ENCODE measurements at places on chromosomes 16 and 17. TPM values are rescaled to one million over a fixed set of nuclear protein-coding genes. Genes with fewer than 3 reads are reported as not detected.
A peak's percentile ranks its signal among the peaks of the same experiment; 100 is the strongest.

Gene GPR142
- total RNA-seq = not detected

- no peak for DNase-seq
These were observed 29.6 kb downstream of the NGFR start for GRCh38 chr17:49524473-49525359.

GRCh38 chr16:84032458-84033178, 10.0 kb downstream of the SLC38A8 start:
- no peak for DNase-seq

DNA sequence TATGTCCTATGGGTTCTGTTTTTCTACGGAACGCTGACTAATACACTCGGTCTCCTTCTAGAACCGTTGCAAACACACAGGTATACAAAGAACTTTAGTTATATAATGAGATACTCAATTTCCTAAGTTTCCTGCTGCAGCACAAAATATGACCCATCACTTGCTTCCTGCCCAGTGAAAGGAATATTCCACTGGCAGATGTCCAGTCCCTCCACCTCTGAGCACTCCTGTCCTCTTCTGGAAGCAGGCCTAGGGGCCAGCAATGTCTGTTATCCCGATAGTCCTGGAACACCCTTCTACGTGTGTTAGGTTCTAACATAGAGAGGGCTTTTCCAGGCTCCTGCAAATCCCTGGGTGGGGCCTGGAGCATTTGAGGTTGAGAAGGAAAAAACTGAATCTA, 32.7 kb downstream of the ADAMTS18 start:
- no peak for DNase-seq

DNA sequence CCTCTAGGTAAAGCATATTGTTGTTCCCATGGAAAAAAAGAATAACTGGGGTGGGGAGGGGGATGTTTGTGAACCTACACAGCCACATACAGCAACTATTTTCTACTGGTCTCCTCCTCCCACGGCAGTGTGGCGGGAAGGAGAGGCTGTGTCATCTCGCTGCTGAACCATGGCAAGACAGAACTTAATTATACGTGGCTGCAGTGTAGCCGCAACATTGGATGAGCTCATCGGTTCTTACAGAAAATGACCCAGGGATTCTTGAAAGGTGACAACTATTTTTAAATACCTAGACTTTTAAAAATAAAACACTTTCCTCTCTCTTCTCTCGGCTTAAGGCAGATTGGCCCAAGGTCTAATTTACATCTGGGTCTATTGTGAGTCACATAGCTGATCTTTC, 19.8 kb upstream of the TEKT3 start:
- DNase-seq = no peak

DNA sequence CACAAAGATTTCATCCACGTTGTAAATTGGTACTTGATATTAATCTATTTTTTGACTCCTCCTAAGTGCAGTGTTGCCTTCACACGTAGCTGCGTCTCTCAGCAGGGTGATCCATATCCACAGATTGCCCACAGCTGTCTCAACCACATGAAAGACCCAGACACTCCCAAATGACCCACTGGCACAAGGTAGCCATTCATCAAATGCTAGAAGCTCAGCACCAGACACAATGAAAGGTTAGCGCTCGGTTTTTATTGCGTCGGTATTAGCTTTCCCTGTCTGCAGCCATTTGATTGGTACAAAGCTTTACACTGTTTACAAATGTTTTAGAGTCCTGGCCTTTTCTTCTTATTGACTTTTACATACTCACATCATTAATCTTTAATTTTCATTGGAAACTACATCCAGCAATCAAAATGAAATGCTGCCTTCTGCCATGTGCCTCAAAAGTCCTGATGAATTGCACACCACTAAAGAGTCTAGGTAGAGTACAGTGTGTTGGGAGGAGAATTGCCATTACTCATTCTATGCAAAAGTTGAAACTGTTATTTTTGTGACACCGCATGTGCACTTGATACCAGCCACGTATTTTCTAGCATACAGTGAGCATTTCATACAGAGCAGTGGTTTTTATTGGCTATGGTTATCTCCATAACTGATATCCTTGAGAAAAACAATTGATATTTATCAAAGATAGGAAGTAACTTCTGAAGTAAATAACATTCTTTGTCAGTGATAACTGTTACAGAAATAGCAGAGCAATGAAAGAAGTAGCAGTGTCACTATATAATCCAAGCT, 127.3 kb upstream of the NUDT7 start:
- no peak for DNase-seq

DNA sequence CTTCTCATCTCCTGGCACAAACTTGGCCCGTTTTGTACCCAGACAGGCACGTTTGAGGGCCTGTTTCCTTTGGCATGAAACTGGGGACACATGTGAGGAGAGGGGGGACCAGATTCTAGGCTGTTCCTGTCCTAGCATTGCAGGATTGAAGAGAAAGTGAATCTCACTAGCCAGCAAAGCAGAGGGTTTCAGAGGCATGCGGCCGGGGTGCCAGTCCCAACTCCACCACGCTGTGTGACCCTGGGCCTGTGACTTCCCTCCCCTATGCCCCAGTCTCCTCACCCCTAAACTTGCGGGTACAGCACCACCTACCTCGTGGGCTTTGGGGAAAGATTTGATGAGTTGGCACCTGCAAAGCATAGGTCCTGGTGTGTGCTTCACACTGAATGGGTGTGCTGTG, 53.5 kb upstream of the CIBAR2 start:
- DNase-seq = no peak

- DNase-seq = no peak
These were observed 89.1 kb upstream of the HS3ST3A1 start for GRCh38 chr17:13690806-13691205.

Gene CPHXL
- not detected for total RNA-seq

DNA sequence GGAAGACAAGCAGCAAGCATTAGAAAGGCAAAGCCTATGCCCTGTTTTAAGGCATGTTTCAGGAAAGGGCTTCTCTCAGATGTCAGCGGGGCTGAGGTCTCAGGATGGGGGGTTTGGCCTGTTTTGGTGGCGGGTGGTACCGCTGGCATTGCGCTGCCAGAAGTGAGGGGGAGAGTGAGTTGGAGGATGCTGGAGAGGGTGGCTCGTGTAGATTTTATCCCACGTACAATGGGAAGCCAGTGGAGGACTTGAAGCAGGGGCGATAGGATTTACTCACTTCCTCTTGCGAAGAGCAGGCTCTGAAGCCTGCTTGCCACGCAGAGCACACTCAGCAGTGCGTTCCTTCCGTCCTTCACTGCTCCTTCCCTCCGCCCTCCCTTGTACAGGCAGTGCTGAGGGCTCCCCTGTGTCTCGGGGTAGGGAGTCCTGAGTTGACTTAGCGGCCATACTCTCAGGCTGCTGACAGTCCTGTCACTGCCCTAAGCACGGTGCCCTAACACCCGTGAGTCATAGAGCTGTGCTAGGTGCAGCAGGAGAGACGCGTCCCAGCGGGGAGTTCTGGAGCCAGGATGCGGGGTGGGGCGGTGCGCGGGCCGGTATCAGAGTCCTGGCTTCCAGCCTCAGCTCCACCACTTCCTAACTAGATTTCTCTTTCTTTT, 113.1 kb downstream of the SNX29 start:
- peak; percentile 73 for DNase-seq

DNA sequence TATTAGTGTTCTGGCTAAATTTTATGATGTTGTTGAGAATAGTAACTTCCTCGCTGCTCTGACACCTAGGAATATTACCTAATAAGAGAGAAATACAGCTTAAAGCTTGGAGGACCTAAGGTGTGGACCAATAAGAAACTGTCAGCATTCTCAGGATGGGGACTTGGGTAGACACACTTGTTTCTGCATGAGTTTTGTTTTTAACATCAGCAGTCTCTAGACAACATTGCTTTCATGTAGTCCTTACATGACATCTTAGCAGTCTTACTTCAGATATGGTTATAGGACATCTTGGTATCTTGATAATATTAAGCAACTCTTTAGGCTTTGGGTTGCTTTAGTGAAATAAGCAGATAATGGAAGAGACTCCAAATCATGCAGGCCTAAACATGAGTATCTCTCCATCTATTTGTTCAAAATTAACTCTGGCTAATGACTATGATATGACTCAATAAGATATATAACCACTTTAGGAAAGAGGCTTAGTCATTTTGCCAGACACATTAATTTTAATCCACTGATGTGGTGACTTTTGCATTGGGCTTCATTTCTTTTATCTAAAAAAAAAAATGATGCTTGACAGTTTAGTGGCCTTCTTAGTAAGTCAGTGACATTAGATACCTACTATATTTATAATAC, 84.5 kb downstream of the WNT3 start:
- DNase-seq = no peak

Gene TPSB2
- not detected for total RNA-seq

Gene MYH13
- total RNA-seq = not detected

DNA sequence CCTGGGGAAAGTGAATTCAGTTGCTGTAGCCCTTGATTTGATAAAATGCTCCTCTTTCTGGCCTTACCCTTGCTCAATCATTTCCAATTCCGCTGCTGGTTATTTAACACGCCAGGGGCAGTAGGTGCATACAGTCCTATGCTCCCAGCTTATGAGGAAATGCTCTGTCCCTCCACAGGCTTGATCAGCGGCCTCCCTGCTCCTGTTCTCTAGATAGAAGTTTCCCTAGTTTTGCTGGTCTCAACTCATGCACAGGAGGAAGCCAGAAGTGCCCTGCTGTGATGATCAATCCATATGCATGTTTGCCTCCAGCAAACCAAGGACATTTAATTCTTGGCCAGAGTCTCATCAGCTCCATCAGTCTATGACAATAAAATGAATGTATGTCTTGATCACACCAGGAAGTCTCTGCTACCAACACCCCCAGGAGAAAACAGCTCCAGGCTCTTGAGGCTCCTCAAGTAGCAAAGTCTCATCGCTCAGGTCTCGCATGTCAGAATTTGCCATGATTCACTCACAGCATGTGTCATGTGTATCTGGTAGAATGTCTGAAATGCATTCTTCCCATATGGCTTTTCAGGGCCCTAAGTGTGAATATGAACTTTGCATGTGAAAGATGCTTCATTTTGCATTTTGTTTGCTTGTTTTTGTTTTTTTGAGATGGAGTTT, 208.9 kb downstream of the CDH13 start:
- DNase-seq = no peak

Gene IL17C
- not detected for total RNA-seq

Gene MT4
- total RNA-seq = not detected

DNA sequence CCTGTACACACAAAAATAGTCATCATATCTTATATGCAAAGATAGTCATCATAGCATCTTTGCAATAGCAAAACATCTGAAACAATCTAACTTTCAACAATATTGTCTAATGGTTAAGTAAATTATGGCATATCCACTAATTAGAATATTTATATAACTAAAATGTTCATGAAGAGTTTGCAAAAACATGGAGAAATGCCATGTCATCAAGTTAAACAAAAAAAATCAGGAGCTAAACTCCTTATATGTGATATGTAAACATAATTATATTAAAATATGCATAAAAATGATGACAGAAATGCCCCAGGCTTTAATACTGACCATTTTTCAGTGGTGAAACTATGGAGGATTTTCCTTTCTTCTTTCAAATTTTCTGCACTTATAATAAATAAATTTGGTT, 22.3 kb upstream of the XYLT1 start:
- DNase-seq = no peak

DNA sequence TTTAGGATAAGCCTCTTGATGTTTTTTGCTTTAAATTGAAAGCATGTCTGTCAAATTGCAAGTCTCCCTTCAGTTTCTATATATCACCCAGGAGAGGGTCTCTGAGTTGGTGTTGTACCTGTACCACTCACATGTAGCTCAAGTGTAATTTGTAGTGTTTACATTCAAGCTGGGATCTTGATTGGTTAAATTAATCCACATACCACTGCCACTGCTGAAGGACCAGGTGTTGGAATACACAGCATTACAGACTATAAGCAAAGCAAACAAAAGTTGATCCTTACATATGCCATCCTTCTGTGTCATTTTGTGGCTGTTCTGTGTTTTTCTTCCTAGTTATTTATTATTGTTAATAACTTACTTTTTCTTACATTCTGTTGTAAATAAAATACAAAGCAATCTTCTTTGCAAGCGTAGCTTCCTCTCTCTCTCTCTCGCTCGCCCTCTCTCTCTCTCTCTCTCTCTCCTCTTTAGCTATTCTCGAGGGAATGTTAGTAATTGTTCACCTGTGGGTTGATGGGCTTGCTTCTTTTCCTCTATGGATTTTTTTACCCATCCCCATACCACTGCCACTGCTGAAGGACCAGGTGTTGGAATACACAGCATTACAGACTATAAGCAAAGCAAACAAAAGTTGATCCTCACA, 20.8 kb upstream of the NOL11 start:
- DNase-seq = no peak

- DNase-seq = no peak
These were observed 953.9 kb downstream of the CDH11 start for GRCh38 chr16:64167936-64168335.

DNA sequence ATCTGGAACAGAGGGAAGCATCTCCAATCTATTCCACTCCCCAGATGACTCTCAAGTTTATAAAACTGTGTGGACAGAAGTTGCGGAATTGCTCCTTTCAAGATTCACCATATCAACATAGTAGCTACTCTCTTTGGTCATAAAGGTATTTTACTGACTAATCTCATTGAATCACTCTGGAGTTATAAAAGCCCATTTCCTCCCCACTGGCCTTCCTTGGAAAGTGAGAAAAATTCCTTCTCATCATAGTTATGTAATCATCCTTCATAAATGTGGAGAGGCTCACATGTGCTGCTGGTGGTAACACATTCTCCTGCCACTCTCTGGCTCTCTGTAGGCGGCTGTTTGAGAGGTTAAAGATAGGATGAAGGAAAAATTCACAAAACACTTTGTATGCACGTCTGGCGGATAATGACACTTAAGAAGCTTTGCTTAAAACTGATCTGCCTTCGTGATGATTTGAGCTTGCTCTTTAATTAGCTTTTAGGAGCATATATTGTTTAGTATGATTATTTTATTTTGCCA, 1034.0 kb upstream of the EEF2KMT start:
- no peak for DNase-seq

DNA sequence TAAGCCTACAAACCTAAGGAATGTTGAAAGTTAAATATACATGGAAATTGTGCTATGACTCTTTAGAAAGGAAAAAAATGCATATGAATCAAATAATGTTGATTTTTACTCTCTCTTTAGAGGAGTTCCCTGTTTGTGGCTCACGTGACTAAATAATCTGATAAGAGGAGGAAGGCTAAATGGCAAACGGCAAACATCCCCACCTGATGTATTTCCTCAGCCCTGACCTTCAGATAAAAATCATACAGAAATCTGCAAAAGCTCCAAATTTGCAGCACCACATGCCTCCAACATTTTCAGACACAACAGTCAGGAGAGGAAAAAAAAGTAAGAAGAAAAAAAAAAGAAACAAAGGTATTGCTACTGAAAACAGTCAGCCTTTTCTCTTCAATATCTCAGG, 423.0 kb upstream of the PSMD7 start:
- DNase-seq = no peak

GRCh38 chr16:59087641-59088040, 353.5 kb upstream of the GOT2 start:
- no peak for DNase-seq
